Fibroblast of skin of back (primary cell): ENCODE measurements at places on chromosomes 1 and 21.

GRCh38 chr1:161260376-161261260 lies 2.1 kb downstream of the PCP4L1 start:
- no peak for DNase-seq

DNA sequence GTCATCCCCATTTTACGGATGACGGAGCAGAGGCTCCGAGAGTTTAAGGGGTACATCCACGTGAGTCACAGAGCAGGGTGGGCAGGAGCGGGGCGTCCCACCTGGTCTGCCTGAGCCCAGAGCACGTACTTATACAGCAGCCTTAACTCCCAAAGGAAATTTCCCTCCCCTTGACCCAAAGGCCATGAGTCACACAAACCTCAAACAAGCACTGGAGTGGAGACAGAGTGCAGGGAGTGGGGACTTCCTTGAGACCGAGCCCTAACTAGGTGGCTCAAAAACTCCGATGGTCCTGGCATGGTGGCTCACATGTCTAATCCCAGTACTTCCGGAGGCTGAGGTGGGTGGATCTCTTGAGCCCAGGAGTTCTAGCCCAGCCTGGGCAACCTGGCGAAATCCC lies 141.6 kb upstream of the KLHDC7A start:
- DNase-seq = no peak

GRCh38 chr1:29171089-29171488 lies 10.6 kb downstream of the SRSF4 start:
- peak; percentile 47 for DNase-seq

GRCh38 chr1:43427524-43427923 lies 26.2 kb downstream of the HYI start:
- DNase-seq = no peak

- DNase-seq = peak; percentile 20
Observed at GRCh38 chr1:156308078-156308477, 9.0 kb upstream of the VHLL start.

DNA sequence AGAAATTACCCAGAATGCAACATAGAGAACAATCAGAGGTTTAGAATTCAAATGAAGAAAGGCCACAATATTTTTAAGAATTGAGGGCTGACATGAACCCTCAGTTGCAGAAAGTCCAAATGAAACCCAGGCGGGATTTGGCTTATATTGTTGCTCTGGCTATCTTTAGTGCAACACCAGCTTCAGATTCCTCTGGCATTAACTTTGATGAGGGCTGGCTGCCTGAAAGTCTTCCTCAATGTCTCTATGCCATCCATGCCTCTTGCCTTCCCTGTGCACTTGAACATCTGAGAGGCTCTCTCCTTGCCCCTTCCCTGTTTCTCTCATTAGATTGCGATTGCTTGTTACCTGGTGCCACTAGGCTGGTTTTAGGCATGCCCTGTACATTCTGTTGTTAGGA lies 31.2 kb upstream of the DPT start:
- no peak for DNase-seq
